ENCODE measurements at places on chromosomes 5 and 9.

GRCh38 chr9:87245271-87245670 is 252.4 kb upstream of the DAPK1 start:
- DNase-seq: no peak

- DNase-seq: no peak
These were observed 39.2 kb upstream of the LURAP1L start for GRCh38 chr9:12735665-12736064.

GRCh38 chr5:143006501-143006900 is 236.3 kb downstream of the ARHGAP26 start:
- DNase-seq: no peak

- DNase-seq: no peak
These were observed 49.6 kb upstream of the CCNG1 start for GRCh38 chr5:163387589-163388343.

GRCh38 chr5:36158144-36158543 is 6.2 kb downstream of the SKP2 start:
- DNase-seq: no peak

DNA sequence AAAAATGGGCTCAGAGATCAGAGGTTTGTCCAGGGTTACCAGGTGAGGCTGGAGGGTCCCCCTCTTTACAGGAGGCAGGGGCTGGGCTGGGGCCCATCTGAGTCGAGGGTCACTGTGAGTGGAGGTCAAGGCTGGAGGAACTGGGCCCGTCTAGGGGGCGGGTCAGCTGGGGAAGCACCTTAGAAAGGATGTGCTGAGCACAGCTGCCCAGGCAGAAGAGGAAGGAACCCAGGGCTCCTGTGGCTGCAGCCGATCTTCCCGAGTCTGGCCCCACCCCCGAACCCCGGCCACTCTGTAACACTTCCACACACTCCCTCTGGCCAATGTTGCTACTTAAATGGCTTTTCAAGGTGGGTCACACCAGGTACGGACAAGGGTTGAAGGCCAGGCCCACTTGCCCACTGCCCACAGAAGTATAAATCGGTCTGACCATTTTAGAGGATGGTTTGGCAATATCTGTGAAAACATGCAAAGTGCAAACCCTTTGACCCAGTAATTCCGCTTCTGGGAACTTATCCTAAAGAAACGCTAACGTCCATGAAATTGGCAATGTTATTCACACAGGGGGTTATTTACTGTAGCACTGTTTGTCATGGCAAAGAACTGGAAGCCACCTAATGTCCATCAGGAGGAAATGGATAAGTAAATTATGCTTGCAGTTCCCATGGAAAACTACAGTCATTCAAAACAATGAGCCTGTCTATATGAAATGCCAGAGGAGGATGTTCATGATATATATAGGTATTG is 30.5 kb upstream of the EEIG1 start:
- DNase-seq: no peak

- no peak for DNase-seq
These were observed at the start of gene SLC1A3 for GRCh38 chr5:36606428-36607113. Gene SLC1A3, plus strand, starts transcription at chr5:36606606. Its CDS starts 1,818 bp downstream, at chr5:36608424.

DNA sequence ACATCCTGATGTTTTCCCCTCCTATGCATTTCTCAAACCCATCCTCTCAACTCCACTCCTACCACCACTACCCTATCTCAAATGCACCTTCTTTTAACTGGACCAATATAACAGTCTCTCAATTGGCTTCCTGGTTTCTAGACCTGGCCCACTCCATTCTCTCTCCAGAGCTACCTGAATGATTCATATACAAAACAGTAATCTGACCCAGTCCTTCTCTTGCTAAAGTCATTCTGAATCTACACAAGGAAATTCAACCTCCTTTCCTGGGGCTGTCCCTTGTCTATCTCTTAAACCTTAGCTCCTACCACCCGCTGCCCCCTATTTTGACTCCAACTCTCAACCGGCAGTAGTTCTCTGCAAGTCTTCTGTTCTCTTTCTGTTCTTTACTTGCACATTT is 97.2 kb downstream of the PCSK1 start:
- DNase-seq: no peak

- DNase-seq: no peak
These were observed 22.3 kb upstream of the LMNB1 start for GRCh38 chr5:126754609-126755008.

- no peak for DNase-seq
These were observed 197.8 kb downstream of the AUH start for GRCh38 chr9:91163773-91164471.

- no peak for DNase-seq
These were observed 24.6 kb upstream of the IFNB1 start for GRCh38 chr9:21102305-21102704.

DNA sequence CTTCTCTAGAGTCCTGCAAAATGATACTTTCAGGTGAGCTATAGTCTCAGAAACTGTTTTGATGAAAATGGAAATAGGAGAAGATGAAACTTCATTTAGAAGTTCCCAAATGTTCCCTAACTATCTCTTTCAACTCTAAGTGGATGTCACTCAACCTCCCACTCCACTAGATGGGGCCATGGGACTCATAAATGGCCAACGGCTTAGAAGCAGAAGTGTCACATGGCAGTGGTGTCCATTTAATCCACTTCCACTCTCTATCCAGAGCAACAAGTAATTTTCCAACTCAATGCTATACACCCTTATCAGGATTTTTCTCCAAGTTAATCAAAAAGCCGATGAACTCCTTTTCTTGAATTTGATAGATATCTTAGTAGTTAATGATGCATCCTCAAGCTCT is 295.7 kb downstream of the EDIL3 start:
- DNase-seq: no peak

- no peak for DNase-seq
These were observed 42.5 kb upstream of the ABCA1 start for GRCh38 chr9:104970271-104970987.

DNA sequence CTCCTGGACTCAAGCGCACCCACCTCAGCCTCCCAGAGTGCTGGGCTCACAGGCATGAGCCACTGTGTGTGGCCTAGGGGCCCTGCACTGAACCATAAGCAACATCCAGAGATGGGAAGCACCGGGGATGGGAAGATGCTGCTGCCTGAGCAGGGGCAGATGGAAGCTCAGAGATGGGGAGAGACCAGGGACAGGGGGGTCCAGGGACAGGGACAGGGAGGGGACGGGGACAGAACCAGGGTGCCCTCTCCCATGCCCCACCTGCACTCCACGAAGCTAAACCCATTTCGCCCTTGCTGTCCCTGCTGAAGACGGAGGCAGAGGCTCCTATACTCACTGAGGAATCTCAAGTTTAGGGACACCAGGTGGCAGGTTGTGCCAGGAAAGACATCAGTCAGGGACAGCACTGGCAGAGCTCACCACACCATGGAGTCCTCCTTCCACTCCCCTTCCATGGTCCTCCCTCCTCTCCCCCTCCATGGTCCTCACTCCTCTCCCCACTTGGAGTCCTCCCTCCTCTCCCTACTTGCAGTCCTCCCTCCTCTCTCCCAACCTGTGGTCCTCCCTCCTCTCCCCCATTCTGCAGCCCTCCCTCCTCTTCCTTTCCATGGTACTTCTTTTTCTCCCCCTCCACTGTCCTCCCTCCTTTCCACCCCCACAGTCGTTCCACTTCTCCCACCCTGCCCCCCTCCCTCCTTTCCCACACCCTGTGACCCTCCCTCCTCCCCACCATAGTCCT is 45.5 kb upstream of the LRRC14B start:
- no peak for DNase-seq

DNA sequence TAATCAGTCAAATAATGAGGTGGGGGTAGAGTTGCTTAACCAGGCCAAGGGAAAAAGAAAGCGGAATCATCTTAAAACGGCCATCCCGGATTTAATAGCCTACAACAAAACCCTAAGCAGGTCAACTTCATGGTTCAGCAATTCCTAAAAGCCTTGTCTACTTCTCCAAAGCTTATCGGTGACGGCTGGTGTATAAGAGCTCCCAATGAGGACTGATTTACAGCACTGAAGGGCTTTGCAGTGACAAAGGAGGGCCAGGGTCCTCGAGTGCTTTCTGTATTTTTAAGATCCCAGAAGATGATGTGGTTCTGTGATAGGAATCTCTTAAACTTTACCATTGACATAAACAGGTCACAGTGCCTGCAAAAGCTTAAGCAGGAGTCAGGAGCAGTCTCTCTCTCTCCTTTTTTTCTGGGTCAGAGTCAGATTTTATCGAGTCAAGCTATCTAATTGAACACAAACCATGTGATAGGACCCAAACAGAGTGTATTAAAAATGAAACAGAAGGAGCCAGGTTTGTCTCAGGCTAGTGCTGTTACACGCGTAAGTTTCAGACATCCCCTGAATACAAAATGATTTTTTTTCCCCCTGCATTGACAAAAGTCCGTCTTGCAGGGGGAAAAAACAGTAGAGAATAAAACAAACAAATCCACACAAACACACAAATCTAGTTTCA is 663.6 kb upstream of the ZNF608 start:
- no peak for DNase-seq

GRCh38 chr9:118059484-118060278 is 355.5 kb downstream of the TLR4 start:
- no peak for DNase-seq

DNA sequence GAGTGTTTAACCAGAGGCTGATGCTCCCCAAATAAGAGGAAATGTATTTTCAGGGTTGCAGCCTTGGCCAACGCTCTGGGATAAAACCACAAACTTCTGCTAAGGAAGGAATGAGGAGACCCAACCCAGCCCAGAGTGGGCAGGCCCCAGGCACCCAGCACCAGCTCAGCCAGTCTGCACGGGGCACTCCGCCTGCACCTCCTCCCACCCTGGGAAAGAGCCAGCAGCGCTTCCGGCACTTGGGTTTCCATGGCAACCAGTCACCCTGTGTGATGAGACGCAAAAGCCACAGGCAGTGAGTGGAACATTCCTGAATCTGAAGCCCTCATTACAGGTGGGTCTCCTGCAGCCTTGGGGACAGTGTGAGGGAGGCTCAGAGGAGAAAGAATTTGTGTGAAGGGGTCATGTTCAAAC is 85.2 kb upstream of the ZBTB43 start:
- peak; percentile 65 for DNase-seq

GRCh38 chr5:63596254-63596653 is 366.0 kb downstream of the HTR1A start:
- no peak for DNase-seq

DNA sequence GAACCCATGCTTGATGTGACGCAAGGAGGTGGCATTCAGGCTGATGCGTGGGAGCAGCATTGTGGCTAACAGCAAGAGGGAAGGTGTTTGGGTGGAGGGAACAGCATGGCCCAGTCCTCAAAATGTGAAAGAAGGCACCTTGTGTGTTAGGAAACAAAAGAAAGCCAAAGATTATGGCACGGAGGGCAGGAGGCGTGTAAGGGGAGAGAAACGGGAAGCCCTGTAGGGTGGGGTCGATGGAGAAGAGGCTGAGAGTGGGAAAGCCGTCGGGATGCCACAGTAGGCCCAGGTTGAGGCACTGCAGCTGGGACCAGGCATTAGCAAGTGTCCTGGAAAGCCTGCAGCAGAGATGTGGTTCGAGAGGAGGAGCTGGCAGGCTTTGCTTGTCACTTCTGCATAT is 241.1 kb downstream of the GADD45G start:
- DNase-seq: no peak
